Right hindlimb (tissue), 1 donor: ENCODE measurements at places on chromosomes 12 and 14.

- DNase-seq: no peak
Measured at GRCh38 chr14:29403091-29403490, 524.6 kb downstream of the PRKD1 start.

DNA sequence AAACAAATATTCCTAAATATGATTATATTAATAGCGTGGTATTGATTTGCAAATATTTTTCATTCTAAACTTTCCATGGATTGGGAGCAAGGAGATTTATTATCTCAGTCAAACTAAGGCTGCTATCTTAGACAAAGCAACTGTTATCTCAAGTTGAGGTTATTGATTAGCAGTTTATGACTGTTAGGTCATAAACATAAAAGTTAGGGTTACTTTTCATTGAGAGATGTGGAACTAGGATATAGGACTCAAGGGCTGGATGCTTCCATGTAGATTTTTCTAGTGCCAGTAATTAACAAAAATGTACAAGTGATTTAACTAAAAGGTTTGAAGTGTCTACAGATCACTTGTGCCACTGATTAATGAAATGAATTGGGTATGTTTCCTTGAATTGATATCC, 19.1 kb downstream of the SCFD1 start:
- DNase-seq: no peak

GRCh38 chr14:22650960-22651521, 6.9 kb upstream of the OR6J1 start:
- no peak for DNase-seq

- no peak for DNase-seq
Measured at GRCh38 chr14:100305324-100306100, 732 bp downstream of the SLC25A29 start.

- no peak for DNase-seq
Measured at GRCh38 chr14:34126586-34126985, 175.7 kb upstream of the EGLN3 start.

DNA sequence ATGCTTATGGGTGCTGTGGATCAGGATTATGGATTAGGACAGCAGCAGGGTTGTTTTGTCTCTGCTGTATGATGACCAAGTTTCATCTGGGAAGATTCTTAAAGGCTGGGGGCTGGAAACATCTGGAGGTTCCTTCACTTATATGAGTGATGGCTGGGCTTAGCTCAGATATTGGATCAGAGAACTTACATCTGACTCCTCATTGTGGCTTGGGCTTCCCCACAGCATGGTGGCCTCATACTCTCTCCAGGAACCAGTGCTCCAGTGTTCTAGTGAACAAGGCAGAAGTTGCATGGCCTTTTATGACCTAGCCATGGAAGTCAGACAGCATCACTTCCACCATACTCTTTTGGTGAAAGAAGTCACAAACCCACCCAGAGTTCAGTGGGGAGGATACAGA, 336.1 kb upstream of the TBX3 start:
- DNase-seq: no peak

- no peak for DNase-seq
Measured at GRCh38 chr14:74532246-74532645, 38.7 kb downstream of the ISCA2 start.

DNA sequence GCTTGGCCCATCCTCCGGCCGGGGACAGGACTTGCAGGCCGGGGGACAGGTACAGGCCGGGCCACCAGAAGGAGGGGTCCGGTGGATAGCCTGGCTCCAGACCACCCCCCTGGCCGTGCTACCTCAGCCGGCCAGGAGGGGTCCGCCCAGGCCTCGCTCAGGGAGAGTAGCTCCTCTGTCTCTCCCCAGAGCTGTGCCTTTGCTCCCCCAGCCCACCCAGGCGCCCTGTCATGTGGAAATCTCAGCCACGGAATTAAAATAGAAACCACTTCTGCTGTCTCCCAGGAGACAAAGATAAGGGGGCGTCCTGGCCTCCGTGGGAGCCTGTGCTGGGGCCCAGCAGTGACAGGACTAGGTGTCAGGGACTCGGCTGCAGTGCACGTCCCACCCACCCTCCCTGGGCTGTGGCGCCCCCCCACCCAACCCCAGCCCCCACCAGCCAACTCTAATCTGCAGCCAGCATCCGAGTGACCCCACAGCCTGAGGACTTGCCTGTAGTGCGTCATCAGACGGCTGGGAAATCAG, 3.3 kb upstream of the CRIP2 start:
- DNase-seq: no peak

- DNase-seq: no peak
Measured at GRCh38 chr12:106135075-106135474, 3.7 kb downstream of the NUAK1 start.

DNA sequence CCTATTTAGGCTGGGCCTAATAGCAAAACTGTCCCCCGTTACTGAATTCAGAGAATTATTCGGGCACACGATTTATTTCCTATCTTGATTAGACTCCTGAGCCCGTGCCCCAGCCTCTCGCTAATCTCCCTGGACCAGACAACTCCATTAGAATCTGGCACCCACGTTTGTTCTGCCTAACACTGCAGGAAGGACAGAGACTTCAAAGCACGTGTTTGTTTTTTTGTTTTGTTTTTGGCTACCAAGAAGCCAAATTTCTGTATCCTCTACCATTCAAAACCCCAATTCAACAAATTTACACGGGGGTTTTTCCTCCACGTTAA, 4.8 kb downstream of the USP44 start:
- DNase-seq: no peak

DNA sequence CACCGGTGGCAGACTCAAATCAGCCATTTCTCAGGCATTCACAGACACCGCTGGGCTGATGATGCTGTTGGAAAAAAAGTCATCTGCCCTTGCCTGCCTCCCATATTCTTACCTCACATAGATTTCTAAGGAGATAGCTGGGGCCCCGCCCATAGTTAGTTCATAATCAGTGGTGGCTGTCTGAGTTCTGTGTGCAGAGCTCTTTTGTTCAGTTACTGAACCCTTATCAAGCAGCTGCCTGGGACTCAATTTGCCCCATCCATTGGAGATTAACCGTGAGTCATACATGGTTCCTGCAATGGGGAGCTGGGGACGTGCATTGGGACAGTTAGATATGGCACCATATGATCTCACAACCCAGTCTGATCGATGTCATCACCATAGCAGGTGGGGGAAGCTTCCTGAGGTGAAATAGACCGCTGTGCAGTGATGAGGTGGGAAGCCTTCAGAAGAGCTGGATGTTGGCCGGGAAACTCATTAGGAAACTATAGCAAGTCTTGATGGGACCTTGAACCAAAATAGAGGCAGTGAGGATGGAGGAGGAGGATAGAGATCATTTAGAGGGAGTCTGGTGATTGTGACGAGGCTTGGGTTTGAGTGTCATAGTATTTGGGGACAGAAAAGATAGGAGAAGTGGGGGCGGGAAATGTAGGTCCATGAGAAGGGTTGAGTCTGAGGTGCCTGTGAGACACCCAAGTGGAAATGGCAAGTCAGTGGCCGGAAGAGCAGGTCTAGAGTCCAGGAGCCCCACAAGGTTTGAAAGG, 147.8 kb downstream of the GCH1 start:
- DNase-seq: no peak

DNA sequence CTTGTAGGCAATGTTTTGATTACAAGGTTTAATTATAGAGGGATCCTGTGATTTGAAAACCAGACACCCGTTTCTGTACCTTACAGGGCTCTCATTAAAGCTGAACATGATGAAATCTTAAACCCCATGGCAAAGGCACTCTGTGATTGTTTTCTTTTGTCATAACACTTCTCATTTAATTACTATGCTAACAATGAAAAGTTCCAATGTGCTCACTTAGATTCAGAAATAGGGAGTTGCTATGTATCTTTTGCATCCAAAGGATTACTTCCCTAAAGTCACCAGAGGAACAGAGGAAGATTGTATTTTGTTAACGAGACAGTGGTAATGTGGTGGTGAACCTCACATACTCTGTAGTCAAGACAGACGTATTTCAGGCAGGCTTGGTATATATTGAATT, 81.5 kb upstream of the MYF6 start:
- DNase-seq: no peak

DNA sequence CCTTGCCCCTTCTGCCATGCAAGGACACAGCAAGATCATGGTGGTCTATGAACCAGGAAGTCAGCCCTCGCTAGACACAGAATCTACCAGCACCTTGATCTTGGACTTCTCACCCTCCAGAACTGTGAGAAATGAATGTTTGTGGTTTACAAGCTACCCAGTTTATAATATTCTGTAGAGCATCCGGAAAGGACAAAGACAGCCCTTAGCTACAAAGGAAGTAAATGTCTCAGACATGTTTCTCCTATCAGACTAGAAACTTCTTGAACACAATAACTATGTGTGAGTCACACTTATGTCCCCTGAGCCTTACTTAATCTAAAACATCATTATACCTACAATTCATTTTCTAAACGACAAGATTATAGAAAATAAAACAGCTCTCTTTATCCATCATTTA, 176.7 kb downstream of the KLHL28 start:
- no peak for DNase-seq

GRCh38 chr12:913919-914698, 35.4 kb downstream of the RAD52 start:
- DNase-seq: no peak

- no peak for DNase-seq
Measured at GRCh38 chr12:85147331-85147730, 111.2 kb downstream of the LRRIQ1 start.

- no peak for DNase-seq
Measured at GRCh38 chr14:86510491-86510890, 980.5 kb downstream of the FLRT2 start.

DNA sequence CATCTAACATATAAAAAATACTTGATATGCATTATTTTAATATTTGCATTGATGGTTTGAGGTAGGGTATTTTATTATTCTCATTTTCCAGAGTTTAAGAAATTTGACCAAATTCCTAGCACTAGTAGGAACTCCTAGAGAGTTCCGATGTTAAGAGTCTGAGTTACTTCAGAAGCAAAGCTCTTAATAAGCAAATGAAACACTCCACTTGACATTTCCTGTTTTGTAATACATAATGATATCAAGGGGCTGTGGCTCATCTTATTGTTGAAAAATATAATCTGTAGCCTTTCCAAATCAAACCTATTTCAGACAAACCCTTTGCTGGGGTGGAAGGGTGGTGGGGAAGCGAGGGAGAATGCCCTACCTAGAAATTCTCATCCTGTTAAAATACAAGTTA, 355.5 kb downstream of the DIO2 start:
- DNase-seq: no peak

DNA sequence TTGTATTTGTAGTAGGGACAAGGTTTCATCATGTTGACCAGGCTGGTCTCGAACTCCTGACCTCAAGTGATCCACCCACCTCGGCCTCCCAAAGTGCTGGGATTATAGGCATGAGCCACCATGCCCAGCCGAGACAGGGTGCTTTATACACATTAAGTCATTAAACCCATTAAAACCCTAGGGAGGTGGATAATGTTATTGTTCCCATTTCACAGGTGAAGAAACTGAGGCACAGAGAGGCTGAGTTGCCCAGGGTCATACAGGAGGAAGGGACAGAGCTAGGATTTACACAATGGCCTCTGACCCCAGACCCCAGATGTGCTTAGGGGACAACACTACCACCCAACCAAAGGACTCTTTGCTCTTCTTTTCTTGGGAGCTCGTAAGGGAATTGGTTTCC, 51.0 kb upstream of the RIN3 start:
- DNase-seq: no peak

- DNase-seq: no peak
Measured at GRCh38 chr12:6928022-6928702, 403 bp downstream of the ATN1 start.

GRCh38 chr12:108642269-108642870, 8.7 kb upstream of the SELPLG start:
- peak; percentile 81 for DNase-seq

GRCh38 chr12:72011374-72011773, 72.7 kb downstream of the TPH2 start:
- no peak for DNase-seq

DNA sequence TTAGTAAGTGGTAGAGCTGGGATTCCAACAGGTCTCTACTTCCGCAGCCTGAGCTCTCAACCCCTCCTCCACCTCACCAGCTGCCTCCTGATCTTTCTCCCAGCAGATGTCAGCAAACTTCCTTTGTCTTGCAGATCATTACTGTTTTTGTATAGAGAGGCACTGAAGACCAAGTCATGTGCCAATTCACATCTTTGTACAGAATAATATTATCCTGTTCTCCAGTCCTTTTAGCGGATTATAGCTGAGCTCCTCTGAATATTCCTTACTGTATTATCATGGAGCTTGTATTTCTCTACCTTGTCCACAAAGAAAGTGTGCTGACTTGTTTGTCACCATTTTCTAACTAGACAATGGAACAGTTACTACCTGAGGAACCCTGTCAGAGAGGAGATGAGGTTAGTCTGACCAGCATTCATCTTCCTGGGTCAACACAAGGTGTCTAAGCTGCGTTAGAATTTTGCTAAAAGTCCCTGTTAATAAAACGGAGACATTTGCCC, 142.3 kb upstream of the ARHGAP5 start:
- DNase-seq: peak; percentile 39

DNA sequence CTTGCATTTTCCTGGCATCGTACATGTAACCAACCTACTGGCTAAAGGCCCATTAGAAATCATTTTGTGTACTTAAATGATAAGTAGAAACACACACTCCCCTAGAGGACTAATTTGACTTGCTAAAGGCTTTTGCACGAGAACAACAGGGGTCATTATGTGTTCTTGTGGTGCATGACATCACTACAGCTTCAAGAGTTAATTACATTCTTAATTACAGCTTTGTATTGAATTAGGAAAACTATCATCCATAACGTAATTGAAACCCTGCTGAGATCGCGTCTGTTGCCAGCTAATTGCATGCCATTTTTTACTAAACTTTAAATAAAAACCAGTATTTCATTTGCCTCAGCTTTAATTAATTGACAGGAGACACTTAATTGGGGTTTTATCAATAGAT, 51.4 kb downstream of the TMEM132C start:
- DNase-seq: no peak

- no peak for DNase-seq
Measured at GRCh38 chr12:101637936-101638335, 43.2 kb downstream of the MYBPC1 start.

DNA sequence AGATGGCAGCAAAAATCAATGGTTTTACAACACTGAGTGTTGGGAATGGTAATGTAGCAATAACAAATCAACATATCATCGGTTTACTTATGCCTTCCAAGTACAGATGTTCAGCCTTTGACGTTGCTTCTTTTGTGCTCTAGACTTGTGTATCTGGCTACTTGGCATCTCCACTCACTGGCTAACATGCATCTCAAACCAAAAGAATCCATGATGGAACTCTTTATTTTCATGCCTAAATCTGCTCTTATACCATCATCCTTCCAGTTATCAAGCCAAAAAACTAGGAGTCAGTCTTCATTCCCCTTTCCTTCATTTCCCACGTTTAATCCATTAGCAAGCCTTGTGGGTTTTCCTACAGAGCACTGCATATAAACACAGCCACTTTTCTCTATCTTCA, 89.2 kb upstream of the USP44 start:
- DNase-seq: no peak
